Activated naive CD4-positive, alpha-beta T cell treated with anti-CD3 and anti-CD28 coated beads for 36 hours (primary cell): ENCODE measurements at places on chromosomes 3 and 15. TPM values are rescaled to one million over a fixed set of nuclear protein-coding genes. Genes with fewer than 3 reads are reported as not detected.

The MINAR1 gene
- total RNA-seq, result 0.21 TPM

The TRAK1 gene
- total RNA-seq, result 19.1 TPM

The GNAT1 gene
- total RNA-seq, result not detected

The CERS3 gene
- total RNA-seq, result 0.21 TPM

The UBA5 gene
- total RNA-seq, result 40.8 TPM

The RNF123 gene
- total RNA-seq, result 20.3 TPM

The VILL gene
- total RNA-seq, result 14.2 TPM

The DNAJA4 gene
- total RNA-seq, result 41.6 TPM

The DCLK3 gene
- total RNA-seq, result not detected

The MUC13 gene
- not detected for total RNA-seq

The MORC1 gene
- total RNA-seq, result not detected

The DPH6 gene
- 20.0 TPM for total RNA-seq

The ACOX2 gene
- not detected for total RNA-seq

The SLC33A1 gene
- 14.7 TPM for total RNA-seq

The FAM81A gene
- total RNA-seq, result 0.64 TPM

The ASB14 gene
- total RNA-seq, result not detected

The C3orf62 gene
- total RNA-seq, result 1.7 TPM

The FAM162A gene
- 112 TPM for total RNA-seq

The DOCK3 gene
- total RNA-seq, result 1.6 TPM
